ENCODE measurements at places on chromosomes 5 and 9. TPM values are rescaled to one million over a fixed set of nuclear protein-coding genes. Genes with fewer than 3 reads are reported as not detected.

- no peak for DNase-seq
Observed at GRCh38 chr5:95892784-95893354, 68.8 kb downstream of the ELL2 start.

DNA sequence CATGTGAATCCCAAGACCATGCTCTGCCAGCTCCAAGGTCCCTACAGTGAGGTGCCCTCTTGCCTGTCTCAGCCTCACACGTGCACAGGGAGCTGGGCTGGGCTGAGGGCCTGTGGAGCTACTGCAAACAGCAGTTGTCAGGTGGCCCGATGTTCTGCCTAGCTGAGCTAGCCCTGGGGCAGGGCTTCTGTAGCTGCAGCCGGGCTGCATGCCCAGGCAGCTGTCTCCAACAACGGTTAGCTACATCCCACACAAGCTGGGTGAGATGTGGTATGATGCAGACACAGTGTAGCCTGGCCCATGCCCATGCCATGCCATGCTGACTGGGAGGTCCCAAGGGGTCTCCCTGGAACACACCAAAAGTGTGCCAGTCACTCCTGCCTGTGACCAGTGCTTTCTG is 62.0 kb downstream of the MACROH2A1 start:
- DNase-seq: no peak

- no peak for DNase-seq
Observed at GRCh38 chr9:18575686-18576085, 101.7 kb downstream of the ADAMTSL1 start.

DNA sequence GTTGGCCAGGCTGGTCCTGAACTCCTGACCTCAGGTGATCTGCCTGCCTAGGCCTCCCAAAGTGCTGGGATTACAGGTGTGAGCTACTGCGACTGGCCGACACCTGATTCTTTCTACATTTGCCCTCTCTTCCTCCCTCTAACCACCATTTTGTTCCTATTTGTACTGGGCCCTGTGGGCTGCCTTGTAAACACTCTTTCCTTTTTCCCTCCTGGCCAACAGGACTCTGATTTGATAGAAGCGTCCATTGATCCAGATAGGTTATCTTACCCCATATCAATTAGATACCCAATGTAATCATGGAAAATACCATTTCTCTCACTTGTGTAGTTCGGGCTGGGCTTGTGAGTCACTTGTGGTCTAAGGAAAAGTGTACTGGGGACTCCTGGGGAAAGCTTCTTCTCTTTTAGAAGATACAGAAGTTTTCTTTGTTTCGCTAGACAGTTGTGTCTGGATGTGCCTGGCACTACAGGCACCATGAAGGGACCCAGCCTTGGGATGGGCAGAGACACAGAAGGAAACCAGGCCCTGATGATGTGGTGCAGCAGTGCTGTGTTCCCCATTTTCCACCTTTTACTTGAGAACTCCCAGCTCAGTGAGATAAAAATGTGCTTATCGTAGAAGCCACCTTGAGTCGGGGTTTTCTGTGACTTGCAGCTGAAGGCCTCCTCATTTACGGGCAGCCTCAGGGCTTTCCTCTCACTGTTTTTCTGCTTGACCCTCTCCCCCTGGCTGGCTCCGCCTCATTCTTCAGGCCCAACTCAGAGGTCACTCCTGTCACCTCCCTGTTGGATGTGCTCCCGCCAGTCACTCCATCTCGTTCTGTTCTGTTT is 32.8 kb upstream of the CPEB4 start:
- no peak for DNase-seq

GRCh38 chr9:21974722-21975409 is 19.3 kb downstream of the CDKN2A start:
- DNase-seq: no peak

DNA sequence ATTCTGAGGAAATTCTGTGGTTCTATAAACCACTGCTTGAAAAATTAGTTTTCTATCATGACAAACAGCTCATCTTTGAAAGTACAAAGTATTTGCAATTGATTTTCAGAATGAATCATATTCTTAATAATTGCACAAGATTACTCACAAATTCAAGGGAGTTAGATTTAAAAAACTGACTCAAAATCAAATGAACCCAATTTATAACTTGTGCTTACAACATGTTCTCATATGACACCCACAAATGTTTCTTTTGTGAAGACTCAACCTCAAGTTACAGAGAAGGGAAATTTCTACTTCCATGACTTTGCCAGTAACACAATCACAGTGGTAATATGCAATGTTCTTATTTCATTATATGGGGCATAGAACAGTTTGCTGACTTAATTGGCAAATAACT is 272.0 kb upstream of the ACTBL2 start:
- no peak for DNase-seq

GRCh38 chr9:84996716-84997115 is 327.2 kb downstream of the NTRK2 start:
- no peak for DNase-seq

GRCh38 chr5:38148021-38148625 is 110.2 kb upstream of the EGFLAM start:
- no peak for DNase-seq

GRCh38 chr9:113808391-113809358 is 67.4 kb upstream of the ZNF618 start:
- DNase-seq: no peak

- no peak for DNase-seq
Observed at GRCh38 chr9:127182901-127183746, 60.7 kb upstream of the ANGPTL2 start.

The ADAMTS12 gene
- total RNA-seq: 13.5 TPM

The C9orf50 gene
- 0.87 TPM for total RNA-seq

The OR1K1 gene
- total RNA-seq: not detected

The FOXD4L3 gene
- total RNA-seq: 0.25 TPM

The PCDHAC1 gene
- 10.1 TPM for total RNA-seq

The TENT4A gene
- 46.3 TPM for total RNA-seq

The PAM gene
- 76.1 TPM for total RNA-seq

The TRIM36 gene
- 1.3 TPM for total RNA-seq

The EFNA5 gene
- total RNA-seq: 57.5 TPM

The SSBP2 gene
- total RNA-seq: 87.9 TPM

Data from mesothelial cell of epicardium (in vitro differentiated cells).